ENCODE measurements at places on chromosomes 12 and 14.

GRCh38 chr14:73392329-73393257 is 65.8 kb downstream of the NUMB start:
- DNase-seq = no peak

GRCh38 chr14:79357307-79357706 is 854.0 kb downstream of the DIO2 start:
- DNase-seq = no peak

DNA sequence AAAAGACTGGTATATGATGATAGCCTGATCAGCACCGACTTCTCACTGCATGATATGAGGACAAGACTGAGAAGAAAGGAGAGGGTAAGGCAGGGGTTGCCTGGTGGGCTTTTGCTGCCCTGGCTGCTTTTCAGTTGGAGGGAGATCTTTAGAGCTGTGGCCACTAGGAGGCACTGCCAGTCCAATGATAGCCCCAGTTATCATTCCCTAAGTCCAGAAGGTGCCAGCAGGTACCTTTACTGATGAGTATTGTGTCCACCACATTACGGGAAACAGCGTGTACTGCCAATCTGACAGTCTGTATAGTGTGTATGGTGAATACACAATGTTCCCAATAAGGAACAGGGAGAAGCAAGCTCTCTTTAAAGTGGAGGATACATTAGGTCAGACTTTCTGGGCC is 55.8 kb upstream of the CCDC175 start:
- DNase-seq = no peak

- DNase-seq = no peak
Observed at GRCh38 chr12:48199774-48200221, 3.3 kb downstream of the OR10AD1 start.
